ENCODE measurements at places on chromosomes 3 and 15.

DNA sequence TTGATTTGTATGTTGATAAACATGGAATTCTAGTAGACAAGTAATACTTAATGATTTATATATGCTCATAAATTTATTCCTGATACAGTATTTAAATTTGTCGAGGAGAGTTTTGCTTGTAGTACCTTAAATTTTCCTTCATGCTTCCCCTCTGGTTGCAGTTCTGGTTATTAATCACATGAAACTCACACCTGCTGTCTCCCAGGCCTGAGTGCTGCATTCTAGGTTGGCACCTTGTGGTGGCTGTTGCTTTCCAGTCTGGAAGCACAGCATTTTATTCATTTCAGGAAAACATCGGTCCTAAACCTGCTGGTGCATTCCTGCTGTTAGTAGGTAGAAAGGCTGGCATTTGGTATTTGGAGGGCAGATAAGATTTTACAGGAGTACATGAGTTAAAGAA lies 44.9 kb downstream of the ATP1B3 start:
- no peak for DNase-seq

GRCh38 chr3:49616061-49616460 lies 58.1 kb upstream of the APEH start:
- DNase-seq = no peak

GRCh38 chr3:99638167-99638948 lies at the start of gene COL8A1:
Gene COL8A1 (plus strand): TSS chr3:99638594. CDS start chr3:99790683, 152,089 bp downstream.
- no peak for DNase-seq

GRCh38 chr15:79779746-79780145 lies 117.1 kb downstream of the MTHFS start:
- no peak for DNase-seq

GRCh38 chr3:46168583-46169345 lies 39.3 kb downstream of the CCR1 start:
- no peak for DNase-seq

GRCh38 chr15:63473999-63474809 lies 30.2 kb upstream of the USP3 start:
- DNase-seq = peak; percentile 31

DNA sequence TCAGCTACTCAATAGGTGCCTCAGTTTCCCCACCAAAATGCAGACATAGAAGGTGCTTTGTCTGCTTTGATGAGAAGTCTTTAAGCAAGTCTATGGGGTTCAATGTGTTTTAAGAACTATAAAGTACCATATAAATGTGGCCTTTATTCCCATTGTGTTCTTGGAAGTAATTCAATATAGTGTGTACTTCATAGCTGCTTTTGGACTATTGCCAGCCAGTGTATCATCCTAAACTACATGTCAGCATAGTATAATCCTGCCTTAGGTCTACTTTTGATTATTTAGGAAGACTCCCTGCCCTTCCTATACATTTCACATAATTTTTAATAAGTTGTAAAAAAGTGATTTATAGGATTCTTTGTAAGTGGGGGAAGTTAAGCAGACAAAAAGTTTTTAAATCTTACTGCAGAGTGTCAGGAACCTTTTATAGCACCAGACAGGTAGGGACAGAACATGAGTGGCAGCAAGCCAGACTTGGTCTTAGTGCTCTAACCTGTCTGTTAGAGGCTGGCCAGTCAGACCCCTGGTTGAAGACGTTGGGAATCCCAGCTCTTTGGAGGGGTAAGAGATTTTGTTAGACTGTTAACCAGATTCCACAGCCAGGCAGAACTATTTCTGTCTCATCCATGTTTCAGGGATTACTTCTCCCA lies 48.4 kb downstream of the MLH1 start:
- DNase-seq = no peak

DNA sequence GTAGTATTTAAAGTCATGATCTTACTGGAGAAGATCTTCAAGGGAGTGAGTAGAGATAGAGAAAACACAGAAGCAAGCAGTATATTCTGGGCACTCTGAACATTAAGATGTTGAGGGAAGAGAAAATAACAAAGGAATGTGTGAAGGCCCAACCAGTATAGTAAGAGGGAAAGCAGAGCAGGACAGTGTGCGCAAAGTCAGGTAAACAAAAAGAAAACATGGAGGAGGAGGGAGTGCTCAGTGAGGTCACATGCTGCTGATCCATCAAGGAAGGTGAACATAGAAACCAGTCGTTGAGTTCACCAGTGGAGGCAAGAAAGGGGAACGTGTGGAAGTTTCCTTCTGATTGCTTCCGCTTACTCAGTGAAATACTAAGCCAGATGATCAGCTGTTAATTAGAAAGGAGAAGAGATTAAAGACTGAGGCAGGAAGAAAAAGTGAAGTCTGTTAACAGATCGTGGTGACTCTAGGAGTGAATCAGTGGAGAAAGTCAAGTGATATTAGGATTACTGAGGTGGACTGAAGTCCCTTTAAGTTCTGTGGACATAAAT lies 47.2 kb downstream of the OPA1 start:
- no peak for DNase-seq

GRCh38 chr3:128479558-128480086 lies 12.9 kb upstream of the DNAJB8 start:
- DNase-seq = no peak

- DNase-seq = no peak
Observed at GRCh38 chr15:37105889-37106288, 5.5 kb upstream of the MEIS2 start.

GRCh38 chr15:100338971-100339444 lies 2.8 kb downstream of the ADAMTS17 start:
- DNase-seq = peak; percentile 56

DNA sequence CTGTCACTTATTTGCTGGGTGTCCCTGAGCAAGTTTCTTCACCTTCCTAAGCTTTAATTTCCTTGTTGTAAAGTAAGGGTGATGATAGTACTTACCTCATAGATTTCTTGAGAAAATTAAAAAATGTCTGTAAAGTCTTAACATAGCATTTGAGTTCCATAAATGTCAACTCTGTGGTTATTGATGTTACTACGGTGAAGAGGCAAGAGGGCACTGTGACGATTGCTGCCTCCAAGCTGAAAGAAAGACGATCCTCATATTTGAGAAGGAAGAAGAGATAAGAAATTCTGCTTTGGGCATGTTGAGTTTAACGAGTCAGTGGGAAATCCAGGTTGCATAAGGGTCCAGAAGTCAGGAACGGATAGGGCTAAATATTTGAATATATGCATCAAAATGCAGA lies 240.8 kb upstream of the ZPLD1 start:
- no peak for DNase-seq

DNA sequence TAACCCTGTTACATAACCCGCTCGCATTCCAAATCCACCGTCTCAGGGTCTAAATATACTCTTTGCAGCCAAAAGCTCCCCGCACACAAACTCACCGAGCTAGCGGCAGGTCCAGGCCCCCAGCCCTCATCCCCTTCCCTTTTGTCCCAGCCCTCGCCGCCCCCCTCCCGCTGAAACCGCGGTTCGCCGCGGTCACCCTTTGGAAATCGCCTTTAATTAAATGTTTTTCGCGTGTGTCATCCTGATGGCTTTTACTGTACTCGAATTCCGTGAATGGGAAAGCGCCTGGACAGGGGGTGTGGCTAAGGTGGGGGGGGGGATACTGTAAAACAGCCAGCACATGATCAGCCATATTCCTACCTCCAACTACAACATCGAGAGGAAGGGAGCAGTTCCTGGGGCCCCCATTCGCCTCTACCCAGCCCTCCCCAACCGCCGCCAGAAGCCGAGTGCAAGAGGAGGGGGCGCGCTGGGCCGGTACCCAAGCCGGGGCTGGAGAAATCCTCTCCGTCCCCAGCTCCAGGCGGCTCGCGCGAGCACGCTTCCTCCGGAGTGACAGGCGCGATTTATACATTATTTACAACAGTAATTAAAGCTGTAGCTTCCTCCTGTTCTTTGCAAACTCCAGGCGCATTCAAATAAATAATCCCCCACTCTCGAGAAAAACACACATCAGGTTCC lies 1.7 kb downstream of the RORA start:
- no peak for DNase-seq

DNA sequence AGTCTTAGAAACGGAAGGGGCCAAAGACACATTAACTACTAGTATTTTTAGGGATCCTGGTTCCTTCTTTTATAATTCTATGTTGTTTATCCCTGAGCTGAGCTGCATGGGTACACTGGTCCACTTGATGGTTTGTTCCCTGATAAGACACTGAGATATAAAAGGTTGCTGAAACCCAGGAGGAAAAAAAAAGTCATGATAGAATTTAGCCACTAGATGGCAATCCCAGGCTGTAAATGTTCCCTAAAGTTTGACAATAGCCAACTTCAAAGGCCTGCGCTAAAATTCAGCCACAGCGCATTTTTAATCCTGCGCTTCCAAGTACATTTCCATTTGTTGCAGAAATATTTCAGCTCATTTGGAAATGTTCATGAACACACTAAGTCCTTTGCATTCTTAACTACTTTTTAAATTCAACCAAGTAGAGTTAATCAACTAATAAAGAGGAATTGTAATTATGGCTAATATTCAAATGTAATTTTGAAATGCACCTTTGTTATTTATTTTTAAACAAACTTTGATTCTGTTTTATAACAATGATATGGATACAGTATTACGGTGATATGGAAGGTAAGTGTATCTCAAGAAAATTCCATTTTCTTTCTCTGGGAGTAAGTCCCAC lies 249.3 kb upstream of the FEZF2 start:
- no peak for DNase-seq

- DNase-seq = no peak
Observed at GRCh38 chr3:192818126-192818525, 90.8 kb upstream of the FGF12 start.

- DNase-seq = no peak
Observed at GRCh38 chr3:105343991-105344390, 22.7 kb upstream of the ALCAM start.

- DNase-seq = no peak
Observed at GRCh38 chr3:30886888-30887287, 7.6 kb downstream of the GADL1 start.

GRCh38 chr15:64038878-64039610 lies 7.2 kb downstream of the DAPK2 start:
- DNase-seq = no peak

GRCh38 chr3:156135921-156136638 lies 15.7 kb downstream of the KCNAB1 start:
- no peak for DNase-seq

- DNase-seq = peak; percentile 77
Observed at GRCh38 chr15:81296673-81297072, 27.3 kb downstream of the STARD5 start.

- DNase-seq = no peak
Observed at GRCh38 chr3:116663161-116664110, 46.1 kb upstream of the TUSC7 start.

GRCh38 chr3:66392512-66392911 lies 108.3 kb downstream of the LRIG1 start:
- no peak for DNase-seq

- no peak for DNase-seq
Observed at GRCh38 chr15:49063402-49064280, 17.4 kb upstream of the SECISBP2L start.

DNA sequence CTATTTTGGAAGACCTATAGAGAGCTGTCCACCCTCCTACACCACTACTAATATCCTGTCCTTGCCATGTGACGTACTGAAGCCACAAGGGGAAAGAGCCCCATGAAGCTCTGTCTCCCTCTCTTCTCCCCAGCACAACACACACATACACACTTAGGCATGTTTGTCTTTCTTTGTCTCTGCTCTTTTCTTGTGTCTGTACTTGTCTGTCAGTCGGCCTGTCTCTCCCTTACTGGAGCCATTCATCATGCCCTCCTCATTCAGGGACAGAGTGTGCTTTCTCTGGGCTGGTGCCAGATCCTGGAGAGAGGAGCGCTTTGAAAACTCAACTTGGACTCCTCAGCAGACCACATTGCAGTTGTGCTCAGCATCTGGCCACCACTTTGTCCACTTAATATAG lies 47.6 kb downstream of the PSMD6 start:
- no peak for DNase-seq

- DNase-seq = no peak
Observed at GRCh38 chr3:5634411-5634810, 446.9 kb downstream of the EDEM1 start.

GRCh38 chr15:52427804-52428203 lies 100.9 kb downstream of the MYO5A start:
- no peak for DNase-seq

- no peak for DNase-seq
Observed at GRCh38 chr3:49868862-49869466, 742 bp downstream of the CAMKV start.

- no peak for DNase-seq
Observed at GRCh38 chr15:50909010-50909317, 481 bp downstream of the AP4E1 start.

GRCh38 chr3:120506828-120507774 lies 56.3 kb upstream of the FSTL1 start:
- DNase-seq = no peak

- DNase-seq = no peak
Observed at GRCh38 chr3:144760831-144761230, 789.2 kb downstream of the DIPK2A start.

DNA sequence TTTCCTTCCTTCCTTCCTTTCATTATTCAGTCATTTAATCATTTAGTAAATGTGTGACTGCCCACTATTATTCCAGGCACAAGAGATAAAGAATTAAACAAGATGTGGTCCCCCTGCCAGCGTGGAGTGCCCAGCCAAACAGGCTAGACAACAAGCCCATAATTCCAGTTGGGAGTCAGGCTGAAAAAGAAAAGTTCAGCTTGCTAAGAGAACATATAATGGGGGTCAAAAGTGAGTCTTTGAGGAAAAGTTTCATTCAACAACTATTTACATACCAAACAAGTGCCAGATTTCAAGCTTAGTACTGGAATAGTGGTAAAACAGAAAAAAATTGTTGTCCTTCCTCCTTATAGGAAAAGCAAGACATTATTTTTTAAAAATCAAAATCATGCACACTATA lies 523.7 kb downstream of the TAFA4 start:
- DNase-seq = no peak

GRCh38 chr15:89167267-89168176 lies 53.9 kb downstream of the RLBP1 start:
- no peak for DNase-seq

- no peak for DNase-seq
Observed at GRCh38 chr3:52286777-52287110, 884 bp upstream of the GLYCTK start.

DNA sequence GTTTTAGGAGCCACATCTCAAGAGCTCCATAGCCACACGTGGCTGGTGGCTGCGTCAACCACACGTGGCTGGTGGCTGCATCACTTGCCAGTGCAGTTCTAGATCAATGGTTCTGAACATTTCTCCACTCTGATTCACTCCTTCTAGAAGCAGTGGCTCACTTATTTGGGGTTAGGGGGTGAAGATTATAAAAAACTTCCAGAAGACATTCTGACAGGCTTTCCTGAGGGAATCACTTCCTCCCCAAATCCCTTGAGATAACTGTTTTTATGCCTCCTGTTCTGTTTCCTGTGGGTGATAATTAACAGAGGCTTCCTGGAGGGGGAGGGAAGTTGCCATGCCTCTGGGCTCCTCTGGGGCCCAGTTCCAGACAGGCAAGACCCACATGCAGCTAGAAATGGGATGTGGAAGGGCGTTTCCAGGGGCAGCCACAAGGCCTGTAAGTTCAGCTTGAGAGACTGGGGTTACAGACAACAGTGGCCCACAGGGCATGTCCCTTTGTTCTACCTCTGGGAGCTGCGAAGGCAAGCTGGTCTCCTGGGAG lies 23.6 kb downstream of the HEG1 start:
- no peak for DNase-seq

All from activated gamma-delta T cell treated with Interleukin-2 at 50 U/mL for 16 hours (primary cell).